ENCODE measurements at places on chromosomes 13 and 19. TPM values are rescaled to one million over a fixed set of nuclear protein-coding genes. Genes with fewer than 3 reads are reported as not detected.

Gene NR2C2AP
- 18.0 TPM for total RNA-seq

GRCh38 chr13:113946409-113947181 lies 27.3 kb downstream of the C13orf46 start:
- no peak for DNase-seq
- H3K27ac ChIP-seq: no peak overlapping the region
- H3K4me1 ChIP-seq: peaks cover 21% of the 10 kb centered on the region
- no peaks in the 10 kb centered on the region for H3K36me3 ChIP-seq

DNA sequence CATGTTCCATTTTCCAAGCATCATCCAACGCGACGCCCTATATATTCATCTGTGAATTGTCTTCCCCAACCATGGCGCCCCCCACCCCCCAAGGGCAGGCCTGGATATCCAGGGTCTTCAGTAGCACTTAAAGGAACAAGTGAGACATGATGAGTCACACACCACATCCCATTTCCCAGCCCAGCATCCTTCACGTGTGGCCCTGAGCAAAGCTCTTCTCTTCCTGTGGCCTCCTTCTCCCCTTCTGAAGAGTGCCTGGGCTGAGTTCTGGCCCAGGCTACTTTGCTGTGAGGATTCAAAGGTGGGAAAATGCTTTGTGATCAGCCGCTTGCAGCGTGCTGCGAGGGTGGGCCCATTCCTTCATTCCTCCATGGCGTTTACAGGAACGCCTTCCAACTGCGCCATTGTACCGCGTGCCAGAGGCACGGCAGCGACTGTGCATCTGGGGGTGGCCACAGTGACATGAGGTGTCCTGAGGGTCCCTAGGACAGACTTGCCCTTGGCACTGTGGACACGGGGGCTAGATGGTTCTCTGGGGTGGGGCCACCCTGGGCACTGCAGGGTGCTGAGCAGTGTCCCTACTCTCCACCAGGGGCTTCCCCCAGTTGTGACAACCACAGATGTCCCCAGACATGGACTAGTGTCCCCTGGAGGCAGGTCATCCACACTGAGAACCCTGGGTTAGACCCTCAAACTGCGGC lies 11.7 kb downstream of the PLIN4 start:
- H3K27ac ChIP-seq: peak overlapping the region; percentile 35
- no peak for DNase-seq
- peaks cover 73% of the 10 kb centered on the region for H3K36me3 ChIP-seq
- H3K4me3 ChIP-seq: no peak overlapping the region

GRCh38 chr13:87120476-87120875 lies 550.7 kb upstream of the SLITRK5 start:
- no peaks in the 10 kb centered on the region for H3K4me1 ChIP-seq
- H3K36me3 ChIP-seq: no peaks in the 10 kb centered on the region
- DNase-seq: no peak
- no peak overlapping the region for H3K4me3 ChIP-seq

DNA sequence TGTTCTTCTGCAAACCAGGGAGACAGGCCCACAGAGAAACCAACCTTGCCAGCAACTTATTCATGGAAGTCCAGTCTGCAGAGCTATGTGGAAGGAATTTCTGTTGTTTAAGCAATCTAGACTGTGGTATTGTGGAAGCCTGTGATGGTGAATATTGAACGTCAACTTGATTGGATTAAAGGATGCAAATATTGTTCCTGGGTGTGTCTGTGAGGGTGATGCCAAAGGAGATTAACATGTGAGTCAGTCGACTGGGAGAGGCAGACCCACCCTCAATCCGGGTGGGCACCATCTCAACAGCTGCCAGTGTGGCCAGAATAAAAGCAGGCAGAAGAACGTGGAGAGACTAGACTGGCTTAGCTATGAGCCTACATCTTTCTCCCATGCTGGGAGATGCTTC lies 606.0 kb downstream of the EFNB2 start:
- H3K36me3 ChIP-seq: no peaks in the 10 kb centered on the region
- no peak for DNase-seq
- no peak overlapping the region for H3K4me3 ChIP-seq

GRCh38 chr19:18636183-18636968 lies 452 bp upstream of the KLHL26 start:
- peaks cover 42% of the 10 kb centered on the region for H3K4me1 ChIP-seq
- no peaks in the 10 kb centered on the region for H3K36me3 ChIP-seq
- H3K27me3 ChIP-seq: no peaks in the 10 kb centered on the region
- H3K4me3 ChIP-seq: peak overlapping the region; percentile 89

Gene BRD4
- 34.1 TPM for total RNA-seq

GRCh38 chr13:53126841-53127245 lies 98.2 kb downstream of the OLFM4 start:
- no peak overlapping the region for H3K27ac ChIP-seq
- DNase-seq: no peak
- H3K36me3 ChIP-seq: no peaks in the 10 kb centered on the region
- H3K4me3 ChIP-seq: no peak overlapping the region
- H3K4me1 ChIP-seq: no peaks in the 10 kb centered on the region

DNA sequence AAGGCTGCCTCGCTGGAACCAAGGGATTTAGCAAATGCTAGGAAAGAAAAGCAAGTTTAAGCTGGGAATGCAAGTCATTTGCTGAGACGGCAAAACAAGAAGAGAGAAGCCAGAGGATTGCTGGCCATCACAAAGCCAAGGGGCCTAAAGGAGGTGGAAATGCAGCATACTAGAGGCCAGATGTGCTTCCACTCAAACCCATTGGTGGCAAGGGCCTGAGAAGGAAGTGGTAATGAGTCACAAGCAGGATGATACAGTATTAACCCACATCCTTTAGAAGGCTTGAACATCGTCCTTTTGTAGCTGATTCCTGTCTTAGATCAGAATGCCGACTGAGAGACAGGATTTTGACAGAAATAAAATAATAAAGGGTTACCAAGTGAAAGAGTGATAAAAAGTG lies 68.2 kb downstream of the ITGBL1 start:
- H3K4me3 ChIP-seq: no peak overlapping the region
- no peak for DNase-seq

DNA sequence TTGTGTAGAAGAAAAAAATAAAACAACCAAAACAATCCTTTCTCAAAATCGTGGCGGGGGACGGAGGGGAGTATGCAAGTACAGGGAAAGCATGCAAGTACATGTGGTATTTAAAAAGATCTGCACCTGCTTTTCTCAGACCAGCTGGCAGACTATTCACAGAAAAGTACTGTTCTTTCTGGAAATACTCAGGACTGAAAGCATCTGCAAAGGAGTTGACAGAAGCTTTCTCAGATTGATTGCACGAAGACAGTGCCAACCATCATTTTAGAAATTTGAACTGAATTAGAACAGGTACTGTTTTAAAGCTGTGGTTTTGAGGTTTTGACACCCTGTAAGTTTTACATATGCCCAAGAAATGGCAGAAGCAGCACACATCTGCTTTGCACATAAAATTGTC lies 19.8 kb upstream of the PCDH8 start:
- peaks cover 7% of the 10 kb centered on the region for H3K27me3 ChIP-seq
- H3K27ac ChIP-seq: no peak overlapping the region
- DNase-seq: no peak
- no peaks in the 10 kb centered on the region for H3K4me1 ChIP-seq
- no peaks in the 10 kb centered on the region for H3K36me3 ChIP-seq

All from esophagus muscularis mucosa (tissue), 4 donors.